Muscle of leg (tissue), 16 donors: ENCODE measurements at places on chromosomes 5 and 9. TPM values are rescaled to one million over a fixed set of nuclear protein-coding genes. Genes with fewer than 3 reads are reported as not detected.

- H3K4me3 ChIP-seq = no peak overlapping the region
- no peaks in the 10 kb centered on the region for H3K27me3 ChIP-seq
- no peaks in the 10 kb centered on the region for H3K4me1 ChIP-seq
- DNase-seq = no peak
- H3K36me3 ChIP-seq = no peaks in the 10 kb centered on the region
Observed at GRCh38 chr9:115952430-115953292, 200.9 kb upstream of the PAPPA start.

DNA sequence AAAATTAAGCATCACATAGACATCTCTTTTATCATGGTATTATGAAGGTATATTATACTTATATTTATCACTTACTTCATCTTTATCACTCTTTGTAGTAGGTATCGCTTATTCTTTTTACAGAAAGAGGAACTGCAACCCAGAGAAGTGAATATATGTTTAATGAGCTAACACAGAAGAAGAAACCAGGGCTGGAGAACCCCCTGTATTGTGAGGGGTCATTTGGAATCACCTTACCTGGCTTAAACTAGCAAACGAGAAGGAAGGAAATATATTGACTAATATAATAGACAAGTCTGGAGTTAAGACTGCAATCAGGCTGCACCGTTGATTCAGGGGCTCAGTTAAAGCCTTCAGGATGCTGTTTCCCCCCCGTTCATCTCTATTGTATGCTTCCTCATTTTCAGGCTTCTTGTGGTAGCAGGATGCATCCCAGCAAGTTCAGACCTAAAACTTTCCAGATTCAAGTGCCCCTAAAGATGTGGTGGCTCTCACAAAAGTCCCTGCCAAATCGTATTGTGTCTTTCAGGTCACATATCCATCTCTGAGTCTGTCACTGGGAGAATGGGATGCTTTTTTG is 146.4 kb downstream of the GCNT1 start:
- no peaks in the 10 kb centered on the region for H3K27me3 ChIP-seq
- no peaks in the 10 kb centered on the region for H3K36me3 ChIP-seq
- no peak overlapping the region for H3K27ac ChIP-seq
- H3K4me3 ChIP-seq = no peak overlapping the region
- H3K4me1 ChIP-seq = peaks cover 5% of the 10 kb centered on the region

- H3K4me1 ChIP-seq = no peaks in the 10 kb centered on the region
- H3K4me3 ChIP-seq = no peak overlapping the region
- no peaks in the 10 kb centered on the region for H3K36me3 ChIP-seq
- H3K27ac ChIP-seq = no peak overlapping the region
Observed at GRCh38 chr9:84239343-84239742, 101.2 kb downstream of the SLC28A3 start.

- no peaks in the 10 kb centered on the region for H3K27me3 ChIP-seq
- no peak overlapping the region for H3K4me3 ChIP-seq
- peak overlapping the region; percentile 49 for H3K27ac ChIP-seq
- H3K36me3 ChIP-seq = no peaks in the 10 kb centered on the region
- no peak for DNase-seq
Observed at GRCh38 chr5:142643634-142644033, 42.3 kb downstream of the FGF1 start.

- H3K4me3 ChIP-seq = no peak overlapping the region
- H3K4me1 ChIP-seq = no peaks in the 10 kb centered on the region
- H3K27ac ChIP-seq = no peak overlapping the region
Observed at GRCh38 chr9:108282872-108283271, 572.9 kb downstream of the ACTL7B start.

DNA sequence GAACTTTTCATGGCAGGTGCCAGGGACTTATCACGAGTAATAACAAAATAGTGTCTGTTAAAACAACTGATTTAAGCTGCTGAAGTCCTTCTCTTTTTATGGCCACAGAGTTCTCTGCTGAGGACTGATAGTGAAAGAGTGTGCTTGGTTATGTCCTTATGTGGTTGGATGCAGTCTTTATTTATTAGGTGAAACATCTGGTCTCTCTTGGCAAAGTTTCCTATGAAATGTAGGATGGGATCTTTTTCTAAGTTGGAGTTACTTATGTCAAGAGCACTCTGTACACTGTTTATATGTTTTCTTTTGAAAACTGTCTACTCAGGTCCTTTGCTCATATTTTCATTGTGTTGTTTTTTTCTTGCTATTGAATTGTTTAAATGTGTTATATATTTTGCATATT is 1816.1 kb upstream of the C9orf72 start:
- H3K36me3 ChIP-seq = no peaks in the 10 kb centered on the region
- no peak overlapping the region for H3K4me3 ChIP-seq
- H3K27ac ChIP-seq = no peak overlapping the region
- H3K27me3 ChIP-seq = no peaks in the 10 kb centered on the region

The FBN2 gene
- total RNA-seq = 110 TPM

The SAPCD2 gene
- total RNA-seq = 4.2 TPM

The CAAP1 gene
- total RNA-seq = 18.5 TPM

The CACFD1 gene
- 11.1 TPM for total RNA-seq
